Natural killer cell treated with Interleukin-12 subunit alpha and Interleukin-12 subunit beta and Interleukin-15 and Interleukin-18, amount 100 ng/mL, for 72 hours (primary cell): ENCODE measurements at places on chromosomes 2 and 18.

- no peak for DNase-seq
Observed at GRCh38 chr2:234308073-234308812, 188.6 kb downstream of the ARL4C start.

GRCh38 chr2:274503-274902 is 9.8 kb downstream of the ACP1 start:
- DNase-seq = no peak

GRCh38 chr2:9640403-9641104 is 9.8 kb upstream of the YWHAQ start:
- DNase-seq = no peak

DNA sequence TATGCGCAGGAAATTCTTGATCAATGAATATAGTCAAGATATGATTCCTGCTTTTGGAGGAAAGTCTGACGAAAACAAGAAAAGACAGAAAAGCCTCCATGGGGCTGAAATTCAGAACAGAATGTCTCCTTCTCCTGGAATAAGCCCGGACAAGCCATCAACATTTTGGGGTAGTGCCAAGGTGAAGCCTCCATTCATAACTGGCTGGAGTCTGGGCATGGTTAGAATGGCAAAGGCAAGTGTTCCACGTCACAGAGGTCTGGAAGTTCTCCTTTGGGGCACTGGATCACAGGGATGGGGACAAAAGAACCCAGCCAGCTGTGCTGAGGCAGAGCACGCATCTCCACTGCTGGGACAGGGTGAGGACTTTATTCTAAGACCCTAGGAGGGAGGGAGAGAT is 505.7 kb downstream of the CMPK2 start:
- DNase-seq = no peak

GRCh38 chr2:170930131-170930990 is 1.3 kb downstream of the GORASP2 start:
- DNase-seq = no peak

DNA sequence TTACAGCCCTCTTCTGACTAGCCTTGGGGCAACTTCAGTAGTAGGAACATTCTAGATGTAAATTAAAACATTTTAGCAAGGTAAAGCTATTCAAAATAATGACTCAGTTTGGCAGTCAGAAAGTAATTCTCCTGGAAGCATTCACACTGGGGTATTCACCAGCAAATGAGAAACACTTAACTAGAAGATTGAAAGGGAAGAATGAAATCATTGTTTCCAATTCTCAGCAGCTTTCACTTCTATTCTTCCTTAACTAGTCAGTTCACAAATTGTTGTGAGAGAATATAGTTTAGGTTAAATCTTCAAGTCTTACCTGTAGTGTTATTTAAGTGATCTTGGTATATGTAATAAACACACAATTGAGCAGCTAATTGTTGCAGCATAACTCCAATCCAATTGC is 1135.6 kb upstream of the FAM98A start:
- no peak for DNase-seq
